Kidney tubule cell (primary cell): ENCODE measurements at places on chromosomes 16 and 17.

- no peak for DNase-seq
Measured at GRCh38 chr16:1212616-1213194, 12.4 kb downstream of the TPSG1 start.

GRCh38 chr17:917391-917811, 62.2 kb downstream of the NXN start:
- no peak for DNase-seq

DNA sequence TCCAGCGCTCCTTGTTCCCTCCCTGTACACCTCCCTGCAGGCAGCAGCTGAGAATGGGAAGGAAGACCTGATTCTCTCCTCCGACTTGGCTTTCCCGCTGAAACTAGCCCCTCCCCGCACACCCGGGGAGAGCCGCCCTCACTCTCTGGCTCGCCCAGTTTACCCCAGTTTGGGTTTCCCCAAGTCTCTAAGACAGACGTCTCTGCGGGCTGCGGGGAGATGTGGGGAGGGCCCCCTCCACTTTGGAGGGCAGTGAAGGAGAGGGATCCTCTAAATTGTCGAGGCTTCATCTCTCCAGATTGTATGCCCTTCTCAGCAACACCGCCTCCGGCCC, 797 bp downstream of the GRB7 start:
- DNase-seq = peak; percentile 65

DNA sequence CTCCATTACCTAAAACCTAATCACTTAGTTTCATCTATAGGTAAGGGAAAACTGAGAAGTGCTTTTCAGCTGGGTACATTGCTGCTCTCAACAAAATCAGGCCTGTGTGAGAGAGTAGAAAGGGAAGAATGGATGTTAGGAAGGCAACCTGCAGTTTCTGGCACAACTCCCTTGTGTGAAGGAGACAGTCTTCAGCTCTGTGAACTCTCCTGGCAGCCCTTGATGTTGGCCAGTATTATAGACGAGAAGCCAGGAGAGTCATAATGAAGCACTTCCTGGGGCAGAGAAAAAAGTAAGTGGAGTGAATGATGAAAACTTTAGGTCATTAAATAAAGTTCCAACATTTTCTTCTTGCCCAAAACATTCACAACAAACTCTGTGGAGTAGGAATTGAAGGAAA, 260.1 kb downstream of the IRX3 start:
- DNase-seq = no peak

- peak; percentile 38 for DNase-seq
Measured at GRCh38 chr16:54284319-54284930, 2.2 kb downstream of the IRX3 start.

GRCh38 chr17:30236766-30237165, 1.3 kb upstream of the SLC6A4 start:
- DNase-seq = peak; percentile 60

GRCh38 chr16:29757950-29758466, 12.2 kb upstream of the C16orf54 start:
- DNase-seq = peak; percentile 30

- no peak for DNase-seq
Measured at GRCh38 chr17:45413498-45413923, 19.2 kb downstream of the ARHGAP27 start.

GRCh38 chr16:23539984-23540816, 16.9 kb downstream of the EARS2 start:
- no peak for DNase-seq

DNA sequence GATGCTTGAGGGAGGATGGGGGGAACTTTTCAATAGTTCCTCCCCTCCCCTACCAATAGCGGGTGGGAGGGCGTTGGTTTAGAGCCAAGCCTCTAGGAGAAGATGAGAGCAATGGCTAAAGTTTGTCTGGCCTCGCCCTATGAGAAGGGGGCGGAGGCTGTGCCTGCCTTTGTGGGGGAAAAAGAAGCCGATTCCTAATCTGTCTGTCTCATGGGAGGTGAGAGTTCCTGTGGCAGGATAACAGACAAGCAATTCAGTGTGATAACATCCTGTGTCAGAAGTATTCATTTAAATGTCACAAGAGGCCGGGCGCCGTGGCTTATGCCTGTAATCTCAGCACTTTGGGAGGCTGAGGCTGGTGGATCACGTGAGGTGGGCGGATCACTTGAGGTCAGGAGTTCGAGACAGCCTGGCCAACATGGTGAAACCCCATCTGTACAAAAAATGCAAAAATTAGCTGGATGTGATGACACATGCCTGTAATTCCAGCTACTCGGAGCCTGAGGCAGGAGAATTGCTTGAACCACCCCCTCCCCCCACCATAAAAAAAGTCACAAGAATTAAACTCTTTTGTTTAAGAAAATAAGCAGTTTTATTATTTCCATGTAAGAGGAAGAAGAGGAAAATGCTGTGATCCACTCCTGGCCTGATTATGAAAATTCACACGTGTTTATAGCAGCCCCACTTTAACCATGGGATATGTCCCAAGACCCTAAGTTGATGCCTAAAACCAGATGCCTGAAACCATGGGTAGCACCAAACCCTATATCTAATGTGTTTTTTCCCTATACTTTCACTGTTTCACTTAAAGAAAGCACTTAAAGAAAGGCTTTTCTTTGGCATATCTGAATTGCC, 1.7 kb downstream of the SLFN5 start:
- peak; percentile 89 for DNase-seq

DNA sequence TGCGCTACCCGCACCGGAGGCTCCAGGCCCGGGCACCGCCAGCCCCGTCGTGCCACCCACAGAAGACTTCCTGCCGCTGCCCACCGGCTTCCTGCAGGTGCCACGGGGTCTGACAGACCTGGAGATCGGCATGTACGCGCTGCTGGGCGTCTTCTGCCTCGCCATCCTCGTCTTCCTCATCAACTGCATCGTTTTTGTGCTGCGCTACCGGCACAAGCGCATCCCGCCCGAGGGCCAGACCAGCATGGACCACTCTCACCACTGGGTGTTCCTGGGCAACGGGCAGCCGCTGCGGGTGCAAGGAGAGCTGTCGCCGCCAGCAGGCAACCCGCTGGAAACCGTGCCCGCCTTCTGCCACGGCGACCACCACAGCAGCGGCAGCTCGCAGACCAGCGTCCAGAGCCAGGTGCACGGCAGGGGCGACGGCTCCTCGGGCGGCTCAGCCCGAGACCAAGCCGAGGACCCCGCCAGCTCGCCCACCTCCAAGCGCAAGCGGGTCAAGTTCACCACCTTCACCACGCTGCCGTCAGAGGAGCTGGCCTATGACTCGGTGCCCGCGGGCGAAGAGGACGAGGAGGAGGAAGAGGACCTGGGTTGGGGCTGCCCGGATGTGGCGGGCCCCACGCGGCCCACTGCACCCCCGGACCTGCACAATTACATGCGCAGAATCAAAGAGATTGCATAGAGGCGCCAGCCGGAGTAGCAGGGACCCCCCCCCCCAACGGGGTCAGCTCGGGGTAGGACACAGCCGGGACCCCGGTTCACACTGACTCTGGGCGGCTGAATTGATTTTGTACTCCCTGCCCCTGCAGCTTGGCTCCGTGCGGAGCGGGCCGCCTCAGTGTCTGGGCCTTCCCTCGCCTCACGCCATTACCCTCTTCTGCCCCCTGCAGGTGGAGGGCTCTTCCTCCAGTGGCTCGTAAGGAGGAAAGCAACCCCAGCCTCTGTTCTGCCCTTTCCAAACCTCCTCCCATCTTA, 58.5 kb downstream of the TMEM132E start:
- peak; percentile 71 for DNase-seq

- no peak for DNase-seq
Measured at GRCh38 chr17:78081551-78081950, 47.0 kb downstream of the TMC6 start.

- DNase-seq = no peak
Measured at GRCh38 chr17:68178831-68179230, 69.0 kb upstream of the AMZ2 start.

- DNase-seq = no peak
Measured at GRCh38 chr16:23013484-23013883, 135.8 kb downstream of the USP31 start.

DNA sequence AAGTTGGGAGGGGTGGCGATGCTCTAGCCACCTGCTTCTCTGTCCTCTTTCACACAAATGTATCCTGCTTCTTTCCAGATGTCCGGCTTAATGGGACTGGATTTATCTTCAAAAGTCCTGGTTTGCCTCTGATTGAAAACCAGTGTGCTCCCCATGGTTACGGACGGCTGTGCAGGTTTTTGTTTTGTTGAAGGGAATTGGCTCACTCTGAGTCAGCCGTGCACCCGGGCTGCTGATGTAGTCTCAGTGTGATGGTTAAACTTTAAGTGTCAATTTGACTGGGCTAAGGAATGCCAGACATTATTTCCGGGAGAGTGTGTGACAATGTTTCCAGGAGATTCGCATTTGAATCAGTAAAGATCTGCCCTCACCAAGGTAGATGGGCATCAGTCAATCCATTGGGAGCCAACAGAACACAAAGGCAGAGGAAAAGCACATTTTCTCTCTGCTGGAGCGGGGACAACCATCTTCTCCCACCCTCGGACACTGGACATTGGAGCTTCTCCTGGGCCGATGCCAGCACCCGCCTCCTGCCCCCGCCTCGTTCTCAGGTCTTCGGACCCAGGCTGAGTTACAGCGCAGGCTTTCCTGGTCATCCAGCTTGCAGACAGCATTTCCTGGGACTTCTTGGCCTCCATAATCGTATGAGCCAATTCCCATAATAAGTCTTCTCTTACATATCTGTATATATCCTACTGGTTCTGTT, 126.9 kb upstream of the TNRC6C start:
- peak; percentile 89 for DNase-seq

GRCh38 chr17:44241106-44241624, 21.7 kb upstream of the UBTF start:
- DNase-seq = no peak

DNA sequence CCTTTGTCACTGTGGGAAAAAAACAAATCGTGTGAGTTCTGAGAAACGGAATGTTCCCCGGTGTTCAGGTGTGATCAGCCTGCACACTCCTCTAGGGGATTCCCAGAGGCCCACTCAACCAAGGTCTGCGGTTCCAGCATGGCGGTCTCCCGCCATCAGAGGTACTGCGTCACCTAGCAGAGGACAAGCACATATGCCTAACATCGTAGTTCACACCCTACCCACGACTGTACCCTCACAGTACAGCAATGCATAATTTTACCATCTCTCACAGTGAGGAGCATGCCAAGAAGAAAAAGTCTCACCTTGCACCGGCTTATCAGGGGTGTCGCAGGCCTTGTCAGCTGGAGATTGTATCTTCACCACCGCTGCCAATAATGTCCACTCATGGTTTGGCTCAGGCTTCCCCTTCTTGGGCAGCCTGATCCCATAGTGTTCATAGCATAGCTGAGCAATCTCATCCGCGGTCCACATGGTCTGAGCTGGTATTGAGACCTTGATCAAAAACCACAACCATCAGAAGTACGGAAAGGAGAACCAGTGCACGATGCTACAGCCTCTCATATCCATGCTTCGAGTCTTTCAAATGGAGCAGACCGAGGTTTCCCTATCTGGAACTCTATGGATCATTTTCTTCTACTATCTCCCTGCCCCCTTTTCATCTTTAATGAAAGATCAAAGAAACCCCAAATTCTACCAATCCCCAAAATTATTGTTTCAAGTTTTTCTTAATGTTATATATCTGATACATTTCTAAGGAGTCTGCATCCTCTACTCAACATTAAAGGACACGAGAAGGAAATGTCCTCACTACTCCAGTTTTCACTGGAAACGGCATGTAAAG, 2.5 kb downstream of the ADAT1 start:
- no peak for DNase-seq

DNA sequence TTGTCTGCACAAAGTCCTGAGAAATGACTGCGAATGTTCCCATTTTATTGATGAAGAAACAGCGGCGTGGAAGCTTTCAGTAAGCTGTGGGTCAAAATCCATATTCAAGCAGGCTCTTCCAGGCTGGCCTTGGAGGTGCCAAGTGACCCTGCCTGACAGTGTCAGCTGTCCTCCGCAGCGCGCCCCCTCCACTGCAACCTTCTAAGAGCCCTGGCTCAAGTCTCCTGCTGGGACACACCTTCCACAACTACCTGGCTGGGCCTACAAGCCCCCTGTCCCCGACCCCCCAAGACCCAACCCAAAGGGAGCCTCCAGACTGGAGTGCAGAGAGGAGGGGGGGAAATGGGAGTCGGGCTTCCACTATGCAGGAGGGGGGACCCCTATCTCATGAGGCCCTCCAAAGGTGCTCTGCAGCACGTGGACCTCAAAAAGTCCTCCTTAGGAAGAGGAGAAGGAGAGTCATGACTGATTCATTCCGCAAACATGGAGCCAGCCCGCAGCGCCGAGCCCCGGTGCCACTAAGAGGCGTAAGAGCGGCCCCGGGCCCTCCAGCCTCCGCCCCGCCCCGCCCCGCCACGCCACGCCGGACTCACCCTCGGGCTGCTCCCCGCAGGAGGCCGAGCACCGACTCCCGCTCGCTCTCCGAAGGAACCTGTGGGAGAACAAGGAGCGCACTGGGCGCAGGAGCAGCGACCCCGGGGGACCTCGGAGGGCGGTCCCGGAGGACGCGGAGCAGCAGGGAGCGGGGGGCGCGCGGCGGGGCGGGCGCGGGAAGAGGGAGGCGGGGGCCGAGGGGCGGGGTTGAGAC, 574 bp downstream of the MPP3 start:
- DNase-seq = peak; percentile 79
